Left ventricle myocardium inferior (tissue), 1 donor: ENCODE measurements at places on chromosomes 2 and 18.

GRCh38 chr2:28747714-28748113 lies 3.9 kb upstream of the PPP1CB start:
- no peak for DNase-seq

GRCh38 chr18:56322406-56322805 lies 316.0 kb downstream of the TXNL1 start:
- DNase-seq, result peak; percentile 27

DNA sequence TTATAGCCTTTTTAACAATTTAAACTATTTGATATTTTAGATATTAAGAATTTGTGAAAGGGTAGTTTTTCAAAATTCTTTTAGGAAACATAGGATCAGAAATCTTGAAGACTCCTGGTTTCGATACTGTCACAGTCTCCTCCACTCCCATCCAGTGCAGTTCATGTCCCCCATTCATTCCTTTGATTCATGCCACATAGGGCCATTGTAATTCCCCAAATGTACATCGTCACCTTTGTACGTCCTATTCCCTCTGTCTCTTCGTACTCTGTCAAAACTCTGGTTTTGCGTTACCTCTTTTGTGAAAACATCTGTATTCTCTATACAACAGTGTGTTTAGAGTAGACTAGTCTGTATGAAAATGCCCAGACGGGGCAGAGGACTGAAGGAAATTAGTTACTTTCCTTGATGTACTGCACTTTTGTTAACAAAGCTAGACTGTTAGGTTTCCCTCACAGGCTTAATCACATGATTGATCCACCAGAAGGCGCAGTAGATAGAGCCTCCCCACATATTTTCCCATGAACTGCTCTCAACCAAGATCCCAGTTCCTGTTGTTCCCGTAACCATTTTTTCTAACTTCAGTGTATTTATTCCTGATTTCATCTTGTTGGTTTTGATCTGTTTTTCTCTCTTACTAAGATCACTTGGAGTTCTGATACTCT lies 2.5 kb downstream of the MRPL35 start:
- no peak for DNase-seq

DNA sequence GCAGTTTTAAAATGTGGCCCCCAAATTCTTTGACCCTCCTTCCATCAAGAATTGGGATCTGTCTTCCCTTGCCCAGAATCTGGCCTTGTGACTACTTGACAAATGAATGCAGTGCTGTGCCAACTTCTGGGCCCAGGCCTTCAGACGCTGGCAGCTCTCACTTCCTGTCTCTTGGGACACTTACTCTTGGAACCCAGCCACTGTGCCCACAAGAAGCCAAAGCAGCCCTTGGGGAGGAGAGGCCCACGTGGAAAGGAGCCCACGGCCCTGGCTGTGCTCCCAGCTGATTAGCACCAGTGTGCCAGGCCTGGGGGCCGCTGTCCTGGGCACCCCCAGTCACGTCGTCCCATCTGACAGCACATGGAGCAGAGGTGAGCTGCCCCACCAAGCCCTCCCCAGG lies 56.6 kb downstream of the RPL37A start:
- DNase-seq, result peak; percentile 75

DNA sequence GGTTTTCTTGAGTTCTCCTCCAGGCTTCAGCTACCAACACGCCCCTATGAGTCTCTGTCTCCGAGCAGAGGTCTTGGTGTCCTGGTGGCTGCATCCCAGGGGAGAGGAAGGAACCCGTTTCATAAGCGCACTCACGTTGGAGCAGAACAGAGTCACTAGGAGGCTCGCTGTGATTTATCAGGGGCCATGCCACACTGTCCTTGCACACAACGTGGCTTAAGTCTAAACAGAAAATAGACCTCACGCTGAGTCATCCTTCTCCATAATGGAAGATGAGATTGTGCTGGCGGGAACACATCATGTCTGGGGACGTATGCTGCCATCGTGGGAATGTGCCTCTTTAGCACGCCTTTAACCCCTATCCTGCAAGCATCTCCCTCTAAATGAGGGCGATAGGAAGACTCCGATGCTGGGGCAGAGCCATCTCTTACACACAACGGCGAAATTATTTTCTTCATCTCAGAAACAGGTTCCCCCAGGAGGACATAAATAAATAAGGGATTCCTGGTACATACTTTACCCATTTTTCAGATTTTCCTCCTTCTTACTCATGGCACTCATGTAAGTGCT lies 211.4 kb downstream of the KLHL29 start:
- no peak for DNase-seq

GRCh38 chr2:47708801-47709499 lies 74.0 kb upstream of the MSH6 start:
- no peak for DNase-seq
